ENCODE measurements at places on chromosomes 16 and 17.

DNA sequence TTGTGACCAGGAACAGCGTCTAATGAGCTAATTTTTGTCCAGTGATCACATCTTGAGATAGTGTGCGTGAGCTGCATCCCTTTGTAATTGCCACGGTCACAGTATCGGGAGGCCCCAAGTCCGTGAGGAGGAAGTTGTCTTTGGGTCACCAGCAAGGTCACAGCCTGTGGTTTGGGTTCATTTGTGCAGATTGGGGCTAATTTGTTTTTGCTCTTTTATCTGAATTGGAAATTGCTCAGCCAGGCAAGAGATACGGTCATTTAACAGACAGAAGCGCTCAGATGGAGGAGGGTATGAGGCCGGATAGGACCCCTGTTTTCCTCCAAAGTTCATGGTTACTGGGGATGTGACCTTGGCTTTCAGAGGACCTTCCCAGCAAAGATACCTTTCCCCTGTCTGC is 174.1 kb downstream of the SNX29 start:
- no peak for DNase-seq

DNA sequence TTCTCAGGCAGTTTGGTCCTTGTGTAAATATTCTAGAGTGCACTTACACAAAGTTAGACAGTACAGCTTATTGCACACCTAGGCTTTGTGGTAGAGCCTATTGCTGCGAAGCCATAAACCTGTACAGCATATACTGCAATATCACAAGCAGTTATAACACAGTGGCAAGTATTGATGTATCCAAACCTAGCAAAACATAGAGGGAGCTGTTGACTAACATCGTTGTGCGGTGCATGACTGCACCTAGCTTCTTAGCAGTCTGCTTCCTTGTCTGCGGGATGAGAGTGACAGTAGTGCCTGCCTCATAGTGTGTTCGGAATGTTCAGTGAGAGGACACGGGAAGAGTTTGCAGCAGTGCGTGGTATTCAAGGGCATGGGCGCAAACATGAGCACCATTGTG is 78.9 kb downstream of the MPRIP start:
- DNase-seq = no peak

- DNase-seq = peak; percentile 65
Measured at GRCh38 chr16:2474877-2475412, at the start of gene TBC1D24. Gene TBC1D24 (plus strand): TSS chr16:2475127. CDS start chr16:2496149, 21,022 bp downstream.

DNA sequence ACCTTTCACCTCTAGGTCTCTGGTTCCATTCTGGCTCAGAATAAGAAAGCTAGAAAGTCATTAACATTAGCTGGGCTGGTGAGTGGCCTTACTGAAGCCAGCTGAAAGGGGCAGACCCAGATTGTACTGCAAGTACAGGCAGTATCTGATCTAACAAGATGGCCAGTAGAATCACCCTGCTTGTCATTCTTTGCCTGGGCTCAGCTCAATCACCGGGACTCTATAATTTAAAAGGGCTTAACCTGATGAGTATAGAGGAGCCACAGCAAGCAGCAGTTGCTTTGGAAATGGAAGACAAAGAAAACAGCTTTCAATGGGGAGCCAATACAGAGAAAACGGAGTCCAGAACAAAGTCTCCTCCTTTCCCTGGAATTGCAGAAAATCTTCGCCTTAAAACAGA is 13.6 kb downstream of the CDH8 start:
- no peak for DNase-seq

GRCh38 chr16:66843191-66843590 is 1.0 kb upstream of the CA7 start:
- DNase-seq = no peak

DNA sequence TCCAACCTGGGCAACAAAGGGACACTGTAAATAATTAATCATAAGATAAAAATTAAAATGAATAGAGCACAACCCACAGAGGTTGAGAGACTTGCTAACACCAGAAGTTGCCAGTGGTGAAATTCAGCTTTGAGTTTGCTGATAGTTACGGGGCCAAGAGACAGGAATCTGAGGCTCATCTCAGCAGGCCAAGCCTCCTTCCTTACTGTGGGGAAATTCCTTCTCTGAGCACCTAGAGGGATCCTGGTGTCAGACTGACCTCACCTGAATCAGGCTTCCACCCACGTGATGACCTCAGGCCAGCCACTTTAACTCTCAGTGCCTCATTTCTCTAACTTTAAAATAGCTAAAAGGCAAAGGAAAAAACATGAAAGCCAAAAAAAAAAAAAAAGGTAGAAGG is 4.7 kb downstream of the ABAT start:
- DNase-seq = no peak

- no peak for DNase-seq
Measured at GRCh38 chr16:75114179-75114945, 2.2 kb downstream of the LDHD start.

GRCh38 chr16:48269011-48269410 is 21.7 kb upstream of the ABCC11 start:
- no peak for DNase-seq
